Upper lobe of left lung (tissue), 6 donors: ENCODE measurements at places on chromosomes 2 and 18. TPM values are rescaled to one million over a fixed set of nuclear protein-coding genes. Genes with fewer than 3 reads are reported as not detected.
A peak's percentile ranks its signal among the peaks of the same experiment; 100 is the strongest.

DNA sequence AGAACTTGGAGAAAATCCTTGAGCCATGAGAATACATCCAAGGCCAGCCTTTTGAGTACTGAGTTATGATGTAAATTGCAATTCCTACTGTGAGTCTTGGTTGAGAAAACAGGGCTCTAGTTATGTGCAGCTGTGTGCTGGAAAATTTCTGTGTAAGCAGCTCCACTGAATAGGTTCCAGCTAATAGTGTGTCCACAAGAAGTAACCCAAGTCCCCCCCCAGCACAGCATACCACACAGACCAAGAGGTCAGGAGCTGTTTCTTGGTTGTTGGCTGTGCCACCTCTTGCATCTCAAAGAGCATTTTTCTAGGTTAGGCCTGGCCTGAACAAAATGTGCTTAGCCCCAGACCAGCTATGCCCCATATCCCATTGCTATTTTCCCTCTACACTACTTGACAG, 36.8 kb upstream of the APCDD1 start:
- no peaks in the 10 kb centered on the region for H3K36me3 ChIP-seq
- H3K27ac ChIP-seq, result no peak overlapping the region
- H3K4me3 ChIP-seq, result no peak overlapping the region

GRCh38 chr2:42054714-42055430, 7.1 kb downstream of the PKDCC start:
- no peak overlapping the region for H3K4me3 ChIP-seq
- H3K36me3 ChIP-seq, result peaks cover 38% of the 10 kb centered on the region
- no peak for DNase-seq
- no peaks in the 10 kb centered on the region for H3K27me3 ChIP-seq

The CFAP65 gene
- total RNA-seq, result 17.8 TPM

DNA sequence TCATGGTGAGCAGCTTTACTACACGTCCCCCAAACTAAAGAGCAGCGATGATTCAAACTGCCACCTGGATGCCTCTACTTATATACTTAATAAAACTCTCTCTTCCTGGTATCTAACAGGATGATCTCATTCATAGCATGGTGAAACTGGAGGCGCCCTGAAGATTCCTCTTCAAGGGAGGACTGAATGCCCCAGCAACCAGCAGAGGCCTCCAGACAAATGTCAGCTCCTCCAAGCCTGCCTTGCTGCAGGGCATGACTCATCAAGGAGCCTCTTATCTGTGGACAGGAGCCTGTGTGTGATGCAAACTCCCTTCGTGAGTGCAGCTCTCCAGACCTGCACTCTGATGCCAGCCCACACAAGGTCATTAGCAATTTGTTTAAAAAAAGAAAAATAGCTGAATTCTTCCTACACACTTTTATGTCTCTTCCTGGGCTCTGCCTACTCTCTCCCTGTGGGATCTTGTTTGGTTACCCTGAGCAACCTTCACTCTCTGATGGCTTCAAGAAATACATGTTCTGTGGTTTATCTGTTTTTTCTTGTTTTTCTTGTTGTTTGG, 30.2 kb downstream of the LONRF2 start:
- H3K36me3 ChIP-seq, result no peaks in the 10 kb centered on the region
- H3K4me1 ChIP-seq, result peaks cover 5% of the 10 kb centered on the region
- H3K27ac ChIP-seq, result peak overlapping the region; percentile 75
- H3K4me3 ChIP-seq, result no peak overlapping the region

- no peak for DNase-seq
- no peaks in the 10 kb centered on the region for H3K27me3 ChIP-seq
- no peaks in the 10 kb centered on the region for H3K4me1 ChIP-seq
- H3K27ac ChIP-seq, result no peak overlapping the region
- no peak overlapping the region for H3K4me3 ChIP-seq
These were observed 112.6 kb upstream of the MC4R start for GRCh38 chr18:60485201-60485600.

The ERICH2 gene
- total RNA-seq, result 3.5 TPM

DNA sequence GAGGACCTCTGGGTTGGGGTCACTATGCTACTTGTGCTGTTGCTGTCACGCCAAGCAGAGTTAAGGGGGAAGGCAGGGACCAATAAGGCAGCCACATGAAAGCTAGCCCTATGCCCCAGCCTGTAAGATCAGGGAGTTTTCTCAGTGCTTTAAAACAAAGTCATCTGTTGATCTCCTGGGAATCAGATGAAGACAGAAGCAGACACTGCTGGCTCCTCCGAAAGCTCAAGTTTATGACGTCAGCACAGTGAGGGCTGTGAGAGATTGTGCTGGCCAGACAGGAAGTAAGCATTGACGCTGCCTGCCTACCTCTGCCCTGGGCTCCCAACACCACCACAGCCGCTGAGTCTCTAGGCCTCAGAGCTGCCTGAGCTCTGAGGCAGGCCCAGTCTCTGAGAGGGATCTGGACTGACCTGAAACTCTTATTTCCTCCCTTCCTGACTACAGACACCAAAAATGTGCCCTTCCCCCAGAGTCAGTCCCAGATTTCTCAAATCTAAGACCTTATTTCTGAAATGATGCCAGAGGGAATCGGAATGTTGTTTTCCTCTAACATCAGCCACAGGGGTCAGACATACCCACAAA, 118.1 kb upstream of the EPAS1 start:
- H3K27me3 ChIP-seq, result no peaks in the 10 kb centered on the region
- no peak overlapping the region for H3K4me3 ChIP-seq
- H3K4me1 ChIP-seq, result peaks cover 25% of the 10 kb centered on the region
- H3K27ac ChIP-seq, result peak overlapping the region; percentile 81
- H3K36me3 ChIP-seq, result peaks cover 18% of the 10 kb centered on the region

GRCh38 chr2:12436935-12437561, 279.7 kb upstream of the TRIB2 start:
- H3K36me3 ChIP-seq, result no peaks in the 10 kb centered on the region
- DNase-seq, result no peak
- peaks cover 4% of the 10 kb centered on the region for H3K4me1 ChIP-seq
- no peak overlapping the region for H3K4me3 ChIP-seq
- H3K27me3 ChIP-seq, result no peaks in the 10 kb centered on the region

GRCh38 chr2:27314709-27315108, 6.5 kb upstream of the UCN start:
- DNase-seq, result peak; percentile 68
- H3K27ac ChIP-seq, result no peak overlapping the region
- H3K4me1 ChIP-seq, result no peaks in the 10 kb centered on the region
- no peak overlapping the region for H3K4me3 ChIP-seq
- H3K36me3 ChIP-seq, result no peaks in the 10 kb centered on the region

The DSC3 gene
- not detected for total RNA-seq

The GKN1 gene
- total RNA-seq, result not detected
